ENCODE measurements at places on chromosomes 13 and 19.

- no peak for DNase-seq
These were observed 62.2 kb downstream of the UNC13A start for GRCh38 chr19:17625980-17626379.

DNA sequence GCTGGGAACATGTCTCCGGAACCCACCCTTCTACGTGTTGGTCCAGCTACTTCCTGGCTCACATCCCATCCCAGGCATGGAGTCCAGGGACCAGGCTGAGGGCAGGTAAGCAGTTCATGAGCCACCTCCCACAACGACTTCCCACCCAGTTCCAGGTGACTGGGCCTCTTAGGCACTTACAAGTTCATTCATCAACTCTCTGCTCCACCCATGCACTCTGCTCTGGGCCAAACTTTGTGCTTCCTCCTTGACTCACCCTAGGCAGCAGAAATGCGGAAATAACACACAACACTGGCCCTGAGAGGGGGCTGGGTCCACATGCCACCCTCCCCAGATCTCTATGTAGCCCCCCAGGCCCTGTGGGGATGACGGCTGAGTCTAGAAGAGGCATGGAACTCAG lies 20.5 kb downstream of the IQCN start:
- no peak for DNase-seq

DNA sequence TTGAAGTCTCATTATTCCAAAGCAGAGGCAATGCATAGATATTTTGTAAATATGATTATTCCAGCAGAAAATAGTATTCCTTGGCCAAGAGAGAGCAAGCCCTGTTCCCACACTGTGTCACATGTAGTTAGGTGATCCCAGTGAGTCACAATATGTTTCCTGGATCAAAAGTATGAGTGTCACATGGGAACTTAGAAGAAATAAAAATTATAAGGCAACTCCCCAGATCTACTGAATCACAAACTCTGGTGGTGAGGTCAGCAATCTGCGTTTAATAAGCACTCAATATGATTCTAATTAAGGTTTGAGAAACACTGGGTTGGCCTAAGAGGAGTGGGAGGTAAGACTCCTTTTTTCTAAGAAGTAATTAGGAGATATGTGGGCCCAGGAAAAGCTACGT lies 1504.5 kb upstream of the PCDH20 start:
- DNase-seq, result no peak

- no peak for DNase-seq
These were observed 18.7 kb downstream of the CDK8 start for GRCh38 chr13:26272621-26273020.

- DNase-seq, result no peak
These were observed 21.4 kb downstream of the MIR17HG start for GRCh38 chr13:91368676-91369440.

GRCh38 chr13:46235286-46235685 lies 23.6 kb downstream of the LRRC63 start:
- DNase-seq, result no peak

- no peak for DNase-seq
These were observed 12.9 kb downstream of the ZSWIM9 start for GRCh38 chr19:48183356-48183755.

GRCh38 chr19:4911314-4911713 lies 2.0 kb downstream of the UHRF1 start:
- no peak for DNase-seq
